ENCODE measurements at places on chromosomes 13 and 19.

- DNase-seq: no peak
Measured at GRCh38 chr19:30577551-30578105, 205.4 kb downstream of the ZNF536 start.

GRCh38 chr19:18430417-18431144 is 7.4 kb downstream of the ISYNA1 start:
- DNase-seq: no peak

- DNase-seq: peak; percentile 78
Measured at GRCh38 chr13:98796798-98797197, 44.3 kb upstream of the SLC15A1 start.

DNA sequence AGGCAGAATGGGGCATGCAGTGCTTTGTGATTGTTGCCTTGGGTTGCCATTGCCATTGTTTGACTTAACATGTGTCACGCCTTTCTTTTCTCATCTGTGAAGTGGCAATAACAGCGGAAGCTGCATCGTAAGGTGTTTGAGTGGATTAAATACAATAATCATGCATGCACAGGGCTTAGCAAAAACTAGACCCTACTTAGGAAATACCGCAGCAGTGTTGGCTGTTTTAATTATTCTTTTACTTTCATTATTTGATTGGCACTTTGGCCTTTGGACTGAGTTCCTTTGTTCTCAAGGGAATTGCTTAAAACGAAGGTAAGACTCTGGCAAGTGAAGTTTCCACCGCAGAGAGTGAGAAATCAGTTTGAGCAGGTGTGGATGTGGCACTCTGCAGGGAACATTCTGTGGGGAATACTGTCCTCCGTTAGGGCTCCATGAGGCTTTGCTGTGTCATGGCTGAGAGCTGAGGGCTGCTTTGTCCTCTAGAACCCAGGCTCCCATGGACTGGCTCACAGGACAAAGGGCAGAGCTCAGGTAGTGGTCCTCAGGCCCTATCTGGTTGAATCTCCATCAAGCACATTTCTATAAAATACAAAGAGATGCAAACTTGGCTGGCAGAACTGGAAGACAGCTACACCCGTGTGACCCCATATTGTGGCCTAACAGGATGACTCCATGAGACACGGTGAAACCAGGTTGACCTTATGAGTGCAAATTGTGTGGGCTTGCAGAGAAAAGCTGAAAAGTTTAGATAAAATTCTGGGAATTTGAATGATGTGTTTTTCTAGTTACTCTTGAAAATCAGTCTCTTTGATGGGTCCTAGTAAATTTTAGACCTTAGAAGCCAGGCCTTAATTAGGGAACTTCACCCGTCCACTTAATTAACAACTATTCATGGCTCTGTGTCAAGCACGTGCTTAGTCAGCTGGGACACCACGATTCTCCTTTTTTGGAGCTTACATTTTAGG is 407.2 kb downstream of the KCNRG start:
- peak; percentile 22 for DNase-seq

- DNase-seq: no peak
Measured at GRCh38 chr19:53237114-53237777, 17.4 kb downstream of the ZNF677 start.

DNA sequence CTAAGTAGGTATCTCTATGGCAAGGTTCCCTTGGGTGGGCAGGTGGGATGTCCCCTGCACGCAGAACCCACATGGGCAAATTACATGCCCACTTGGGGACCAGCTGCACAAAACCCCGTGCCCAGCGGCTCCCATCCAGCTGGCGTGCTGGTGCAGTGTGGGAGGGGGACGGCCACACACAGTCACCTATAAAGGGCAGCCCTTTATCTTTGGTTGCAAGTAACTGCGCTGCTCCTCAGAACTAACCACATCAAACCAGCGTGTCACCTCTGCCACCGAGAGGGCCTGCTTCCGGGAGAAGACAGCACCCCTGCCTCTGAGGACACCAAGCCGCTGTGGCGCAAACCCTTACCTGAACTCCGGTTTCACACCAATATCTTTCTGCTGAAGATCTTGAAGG is 32.2 kb downstream of the ANKRD27 start:
- no peak for DNase-seq

All from K562 (cell line).